Omental fat pad (tissue), 4 donors: ENCODE measurements at places on chromosomes 12 and 14.

DNA sequence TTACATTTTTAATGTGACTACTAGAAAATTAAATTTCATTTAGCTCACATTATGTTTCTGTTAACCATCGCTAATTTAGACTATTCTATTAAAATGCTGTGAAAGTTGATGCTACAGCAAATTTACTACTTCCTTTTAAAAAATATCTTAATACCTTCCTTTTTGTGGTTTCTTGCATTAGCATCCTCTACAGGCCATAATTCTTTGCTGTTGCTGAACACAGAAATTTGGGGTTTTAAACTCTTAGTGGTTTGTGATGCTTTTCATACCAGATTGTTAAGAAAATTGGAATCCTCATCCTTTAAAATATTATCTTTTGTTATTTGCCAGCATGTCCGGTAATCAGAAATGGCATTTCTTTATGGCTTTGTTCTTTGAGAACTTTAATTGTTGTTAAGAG is 18.1 kb downstream of the WNK1 start:
- no peak for DNase-seq

- DNase-seq, result peak; percentile 18
These were observed 7.4 kb downstream of the ZNF219 start for GRCh38 chr14:21090940-21091663.

GRCh38 chr12:122006186-122006926 is 15.3 kb upstream of the BCL7A start:
- DNase-seq, result no peak

DNA sequence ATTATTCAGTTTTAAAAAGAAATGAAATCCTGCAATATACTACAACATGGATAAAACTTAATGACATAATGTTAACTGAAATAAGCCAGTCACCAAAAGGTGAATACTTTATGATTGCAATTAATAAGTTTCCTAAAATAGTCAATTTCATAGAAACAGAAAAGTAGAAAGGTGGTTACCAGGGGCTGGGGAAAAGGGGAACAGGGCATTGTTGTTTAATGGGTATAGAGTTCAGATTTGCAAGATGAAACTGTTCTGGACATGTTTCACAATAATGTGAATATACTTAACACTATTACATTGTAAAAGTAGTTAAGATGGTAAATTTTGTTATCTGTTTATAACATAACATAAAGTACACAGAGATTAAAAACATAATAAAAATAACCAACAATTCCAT is 550.9 kb downstream of the CCER1 start:
- DNase-seq, result no peak

DNA sequence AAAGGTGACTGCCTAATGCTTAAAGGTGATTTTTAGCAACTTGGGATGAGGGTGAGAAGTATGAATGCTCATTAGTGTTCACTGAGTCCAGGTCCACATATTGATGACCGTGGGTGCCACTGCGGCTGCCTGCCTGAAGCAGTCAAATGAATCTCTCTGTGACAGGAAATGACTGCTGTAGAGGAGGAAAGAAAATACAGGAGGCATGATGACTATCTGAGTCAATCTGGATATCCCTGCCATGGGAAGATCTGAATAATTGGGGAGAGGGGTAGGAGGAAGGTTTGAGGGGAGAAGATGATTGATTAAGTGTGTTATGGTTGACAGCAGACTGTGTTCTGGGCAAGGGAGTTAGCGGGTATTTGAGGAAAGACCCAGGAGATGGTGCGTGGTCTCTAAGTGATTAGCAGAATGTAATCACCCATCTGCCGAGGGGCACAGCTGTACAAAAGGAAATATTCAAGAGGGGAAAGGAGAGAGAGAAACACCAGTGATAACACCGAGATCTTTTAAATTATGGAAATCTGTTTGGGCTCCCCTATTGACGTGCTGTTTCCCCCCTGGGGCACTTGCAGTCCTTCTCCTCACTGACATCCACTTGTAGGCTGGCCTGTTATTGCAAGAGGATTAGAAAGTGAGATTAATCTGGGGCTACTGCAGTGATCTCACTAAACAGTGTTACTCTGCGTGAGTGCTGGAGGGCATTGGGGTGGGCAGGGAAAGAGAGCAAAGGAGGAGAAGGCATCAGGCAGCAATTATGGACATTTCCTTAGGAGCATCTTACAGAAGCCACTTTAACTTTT is 97.7 kb downstream of the AKAP6 start:
- no peak for DNase-seq

DNA sequence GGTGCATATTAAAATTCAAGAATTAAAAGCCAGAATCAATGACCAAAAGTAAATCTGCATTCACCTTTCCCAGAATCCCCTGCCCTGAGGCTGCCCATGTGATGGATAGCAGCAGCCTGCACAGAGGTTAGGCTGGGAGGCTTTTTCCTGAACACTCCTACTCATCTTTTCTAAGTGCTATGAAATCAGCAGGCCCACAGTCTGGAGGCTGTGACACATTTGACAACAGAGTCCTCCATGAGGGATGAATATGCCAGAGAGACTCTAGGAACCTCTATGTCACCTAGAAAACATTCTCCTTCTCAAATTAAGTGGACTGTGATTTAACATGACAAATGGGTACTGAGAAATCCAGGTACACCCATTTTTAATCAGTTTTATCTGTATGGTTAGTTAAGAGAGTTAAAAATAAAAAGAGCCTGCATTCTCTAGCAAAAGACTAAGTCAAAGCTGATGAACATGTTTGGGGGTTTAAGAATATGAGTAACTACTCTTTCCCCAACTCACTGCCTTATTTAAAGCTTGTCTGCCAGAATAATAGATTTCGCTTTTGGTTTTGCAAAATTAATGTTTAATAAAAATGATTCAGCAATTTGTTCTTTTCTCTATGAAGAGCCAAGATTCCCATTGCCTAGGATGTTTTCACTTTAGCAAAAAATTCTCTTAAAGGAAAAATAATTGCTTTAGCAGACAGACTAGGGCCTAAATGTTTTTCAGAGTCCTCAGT is 115.0 kb downstream of the RTN1 start:
- DNase-seq, result no peak

GRCh38 chr14:98494582-98494981 is 777.4 kb downstream of the BCL11B start:
- DNase-seq, result no peak

GRCh38 chr14:100239211-100239839 is 381 bp downstream of the YY1 start:
- no peak for DNase-seq

DNA sequence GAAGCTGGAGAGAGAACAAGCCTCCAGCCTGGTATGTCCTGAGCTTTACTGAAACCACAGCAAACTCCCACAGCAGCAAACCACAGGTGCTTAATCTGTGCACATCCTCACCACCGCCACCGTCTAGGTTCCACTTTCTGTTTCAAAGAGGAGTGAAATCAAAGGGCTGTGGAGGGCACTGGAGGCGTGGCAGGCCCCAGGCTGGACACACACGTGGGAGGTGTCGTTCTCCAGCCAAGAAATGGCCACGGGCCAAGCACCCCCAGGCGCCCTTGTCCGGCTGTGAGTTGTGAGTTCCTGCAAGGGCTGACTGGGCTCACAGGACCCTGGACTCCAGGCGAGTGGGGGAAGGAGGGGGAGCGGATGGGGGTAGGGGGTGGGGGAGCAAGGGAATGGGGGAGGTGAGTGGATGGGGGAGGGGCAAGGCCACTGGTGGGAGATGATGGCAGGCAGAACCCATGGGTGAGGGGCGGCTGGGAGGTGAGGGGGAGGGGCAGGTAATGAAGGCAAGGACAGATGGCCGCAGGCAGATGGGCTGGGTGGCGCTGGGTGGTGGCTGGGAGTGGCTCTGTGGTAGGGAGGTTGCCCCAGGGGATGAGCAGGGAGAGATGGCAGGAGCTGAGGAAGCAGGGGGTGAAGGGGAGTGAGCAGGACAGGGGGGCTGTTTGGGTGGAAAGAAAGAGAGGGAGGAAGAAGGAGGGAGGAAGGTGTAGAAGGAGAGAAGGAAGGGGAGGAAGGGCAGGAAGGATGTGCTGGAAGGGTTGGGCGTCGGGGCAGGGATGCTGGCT is 86.7 kb downstream of the NCOR2 start:
- no peak for DNase-seq

- no peak for DNase-seq
These were observed 90.6 kb upstream of the RTL1 start for GRCh38 chr14:100994082-100994481.

- no peak for DNase-seq
These were observed 43.9 kb downstream of the TMTC3 start for GRCh38 chr12:88185988-88186387.

DNA sequence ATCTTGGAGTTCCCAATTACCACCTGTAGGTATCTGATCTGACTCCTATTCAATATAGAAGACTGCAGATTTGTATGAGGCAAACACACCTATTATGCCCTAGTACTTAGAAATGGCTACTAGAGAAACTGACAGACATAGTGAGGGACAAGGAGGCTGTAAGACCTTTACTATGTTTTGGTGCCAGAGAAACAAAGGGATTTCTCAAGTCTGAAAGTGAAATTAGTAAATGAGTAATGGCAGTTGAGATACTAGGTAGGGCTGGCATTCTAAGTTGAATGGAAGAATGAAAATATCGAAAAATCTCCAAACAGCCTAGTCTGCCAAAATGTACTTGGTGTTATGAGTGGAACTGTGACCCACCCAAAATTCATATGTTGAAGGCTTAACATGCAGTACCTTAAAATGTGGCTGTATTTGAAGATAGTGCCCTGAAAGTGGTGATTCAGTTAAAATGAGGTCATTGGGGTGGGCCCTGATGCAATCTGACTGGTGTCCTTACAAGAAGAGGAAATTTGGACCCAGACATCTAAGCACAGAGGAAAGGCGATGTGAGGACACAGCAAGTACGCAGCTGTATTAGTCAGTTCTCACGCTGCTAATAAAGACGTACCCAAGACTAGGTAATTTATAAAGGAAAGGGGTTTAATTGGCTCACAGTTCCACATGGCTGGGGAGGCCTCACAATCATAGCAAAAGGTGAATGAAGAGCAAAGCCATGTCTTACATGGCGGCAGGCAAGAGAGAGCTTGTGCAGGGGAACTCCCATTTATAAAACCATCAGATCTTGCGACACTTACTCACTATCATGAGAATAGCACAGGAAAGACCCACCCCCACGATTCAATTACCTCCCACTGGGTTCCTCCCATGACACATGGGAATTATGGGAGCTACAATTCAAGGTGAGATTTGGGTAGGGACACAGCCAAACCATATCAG is 127.0 kb downstream of the APAF1 start:
- no peak for DNase-seq

GRCh38 chr14:57362361-57362760 is 28.0 kb upstream of the NAA30 start:
- DNase-seq, result no peak

- no peak for DNase-seq
These were observed 24.5 kb upstream of the TMCC3 start for GRCh38 chr12:94674835-94675234.

GRCh38 chr12:53993162-53994008 is 6.6 kb upstream of the HOXC9 start:
- DNase-seq, result no peak

- no peak for DNase-seq
These were observed 38.5 kb downstream of the LTBP2 start for GRCh38 chr14:74573421-74574089.

GRCh38 chr12:113142886-113143332 is 6.6 kb upstream of the CFAP73 start:
- no peak for DNase-seq

DNA sequence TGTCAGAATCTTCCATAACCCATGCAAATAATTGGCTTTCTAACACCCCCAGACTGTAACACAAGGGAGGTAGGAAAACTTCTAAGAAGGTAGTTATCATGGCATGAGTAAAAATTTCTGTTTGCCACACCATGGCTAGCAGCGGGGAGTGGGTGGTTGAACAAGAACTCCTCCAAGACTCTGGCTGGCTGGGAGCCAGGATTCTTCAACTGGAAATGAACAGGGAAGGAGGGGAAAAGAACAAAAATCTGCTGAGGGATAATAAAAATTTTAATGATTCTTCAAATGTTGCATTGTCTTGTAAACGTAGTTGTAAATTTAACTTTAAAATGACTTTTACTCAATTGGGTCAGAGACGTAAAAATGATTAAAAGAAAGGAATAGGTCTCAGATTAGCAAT is 78.9 kb downstream of the AKAP6 start:
- DNase-seq, result peak; percentile 68

DNA sequence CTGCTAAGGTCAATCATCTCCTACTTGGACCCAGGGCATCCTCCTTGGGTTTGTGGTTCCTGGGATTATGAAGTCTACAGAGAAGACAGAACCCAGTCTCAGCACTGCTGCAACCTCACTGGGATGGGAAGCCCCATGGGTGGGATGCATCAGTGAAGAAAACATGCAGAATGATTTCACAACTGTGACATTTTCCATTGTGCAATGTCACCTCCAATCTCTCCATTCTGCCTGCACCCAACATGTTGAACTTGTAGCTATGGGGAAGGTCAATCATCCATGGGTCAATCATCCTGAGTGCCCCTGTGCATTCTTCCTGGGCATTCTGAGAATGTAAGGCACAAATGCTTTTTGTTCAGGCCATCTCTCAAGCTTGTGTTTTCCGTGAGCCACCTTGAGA is 1004.4 kb upstream of the TMEM132C start:
- no peak for DNase-seq

GRCh38 chr12:56922031-56922430 is 12.2 kb downstream of the SDR9C7 start:
- DNase-seq, result no peak
